ENCODE measurements at places on chromosomes 2 and 18.

DNA sequence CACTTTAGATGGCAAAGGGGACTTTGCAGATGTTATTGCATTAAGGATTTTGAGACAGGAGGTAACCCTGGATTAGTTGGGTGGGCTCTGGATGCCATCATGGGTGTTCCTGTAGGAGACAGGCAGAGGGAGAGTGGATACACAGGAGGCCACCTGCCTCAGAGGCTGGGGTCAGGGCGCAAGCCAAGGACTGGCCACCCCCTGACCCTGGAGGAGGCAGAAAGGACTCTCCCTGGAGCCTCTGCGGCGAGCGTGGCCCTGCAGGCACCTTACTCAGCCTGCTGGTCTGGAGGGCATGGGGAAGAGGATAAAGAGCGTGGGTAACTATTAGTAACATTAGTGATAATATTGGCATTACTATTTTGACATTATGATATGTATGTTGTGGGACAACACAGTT lies 21.6 kb upstream of the OTOS start:
- DNase-seq = no peak

GRCh38 chr2:167856190-167856589 lies 391.2 kb downstream of the STK39 start:
- no peak for DNase-seq

DNA sequence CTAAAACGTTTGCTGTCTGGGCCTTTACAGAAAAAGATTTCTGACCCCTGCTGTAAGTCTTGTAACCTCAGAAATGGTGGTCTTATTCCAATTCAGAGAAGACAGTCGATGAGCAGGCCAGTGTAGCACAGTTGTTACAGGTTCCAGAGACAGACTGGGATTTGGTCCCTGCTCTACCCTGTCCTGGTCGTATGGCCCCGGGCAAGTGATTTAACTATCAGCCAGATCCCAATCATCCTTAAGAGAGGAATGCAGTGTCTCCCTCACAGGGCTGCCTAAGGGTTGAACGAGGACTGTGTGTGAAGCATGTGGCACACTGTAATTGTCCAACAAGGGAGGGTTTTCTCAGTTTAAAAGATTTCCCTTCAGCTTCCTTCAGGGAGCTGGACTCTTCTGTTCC lies 47.2 kb downstream of the HK2 start:
- no peak for DNase-seq

GRCh38 chr2:11038641-11039040 lies 116.6 kb upstream of the SLC66A3 start:
- no peak for DNase-seq

DNA sequence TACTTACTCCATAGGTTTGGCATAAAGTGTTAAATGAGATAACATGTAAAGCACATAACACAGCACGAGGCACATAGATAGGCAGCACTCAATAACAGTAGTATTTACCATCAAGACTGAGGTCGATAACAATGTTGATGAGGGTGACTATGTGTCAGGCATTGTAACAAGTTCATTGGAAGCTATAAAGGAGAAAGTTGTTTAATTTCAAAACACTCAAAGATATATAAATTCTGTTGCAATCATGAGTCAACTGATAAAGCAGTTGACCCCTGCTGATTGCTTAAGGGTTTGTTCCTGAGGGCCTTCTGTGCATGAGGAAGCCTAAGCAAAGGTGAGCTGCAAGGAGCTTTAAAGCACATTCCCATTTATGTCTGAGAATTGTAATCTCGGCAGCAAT lies 760.5 kb downstream of the SATB2 start:
- no peak for DNase-seq

DNA sequence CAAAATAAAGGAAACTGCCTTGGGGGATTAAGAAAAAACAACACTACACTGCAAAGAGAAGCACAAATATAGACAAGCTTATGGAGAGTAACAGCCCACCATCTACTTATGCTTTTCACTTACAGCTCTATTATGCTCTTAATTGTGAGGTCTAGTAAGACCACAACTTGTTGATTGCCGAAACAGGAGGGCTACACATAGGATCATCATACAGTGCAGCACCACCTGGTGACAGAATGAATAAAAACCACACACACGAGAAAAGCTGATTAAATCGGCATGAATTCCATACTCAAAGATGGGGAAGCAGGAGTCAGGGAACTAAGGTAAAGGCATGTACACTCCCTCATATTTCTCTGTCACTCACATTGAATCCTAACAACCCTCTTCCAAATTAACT lies 259.2 kb downstream of the IKZF2 start:
- no peak for DNase-seq

- no peak for DNase-seq
These were observed 35.4 kb downstream of the INSIG2 start for GRCh38 chr2:118123561-118124232.

DNA sequence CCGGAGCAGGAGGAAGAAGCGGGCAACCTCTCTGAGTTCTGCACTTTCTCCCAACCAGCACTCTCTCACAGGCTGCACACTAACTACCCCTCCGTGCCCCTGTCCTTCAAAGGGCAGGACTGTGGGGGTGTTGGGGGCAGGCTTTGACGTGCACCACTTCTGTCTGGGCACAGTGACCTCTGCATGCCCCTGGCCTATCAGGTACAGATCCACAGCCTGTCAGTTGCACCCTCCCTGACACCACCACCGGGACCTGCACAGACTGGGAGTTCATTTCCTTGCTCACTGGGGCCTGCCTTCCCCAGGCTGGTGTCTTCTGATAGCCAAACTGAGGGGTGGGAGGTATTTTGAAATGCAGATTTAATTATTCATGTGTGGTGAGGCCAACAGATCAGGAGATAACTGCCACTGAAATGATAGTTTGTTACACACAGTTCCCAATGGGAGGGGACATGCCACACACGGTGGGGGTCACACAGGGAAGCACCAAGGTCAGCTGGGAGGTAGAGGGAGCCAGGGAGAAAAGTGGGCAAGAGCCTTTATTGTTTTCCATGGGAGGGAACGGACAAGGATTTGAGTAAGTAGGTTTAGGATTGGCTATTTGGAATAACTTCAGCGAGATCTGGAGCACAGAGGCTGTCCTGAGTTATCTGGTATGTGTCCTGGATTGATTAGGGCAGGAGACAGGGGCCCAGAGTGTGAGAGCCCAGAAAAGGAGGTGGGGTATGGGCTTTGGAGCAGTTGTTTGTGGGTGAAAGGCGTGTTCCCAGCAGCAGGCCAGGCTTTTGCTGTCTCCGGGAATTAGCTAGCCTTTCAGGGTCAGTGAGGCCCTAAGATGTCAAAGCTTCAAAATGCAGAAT lies 251.6 kb downstream of the AFF3 start:
- no peak for DNase-seq

DNA sequence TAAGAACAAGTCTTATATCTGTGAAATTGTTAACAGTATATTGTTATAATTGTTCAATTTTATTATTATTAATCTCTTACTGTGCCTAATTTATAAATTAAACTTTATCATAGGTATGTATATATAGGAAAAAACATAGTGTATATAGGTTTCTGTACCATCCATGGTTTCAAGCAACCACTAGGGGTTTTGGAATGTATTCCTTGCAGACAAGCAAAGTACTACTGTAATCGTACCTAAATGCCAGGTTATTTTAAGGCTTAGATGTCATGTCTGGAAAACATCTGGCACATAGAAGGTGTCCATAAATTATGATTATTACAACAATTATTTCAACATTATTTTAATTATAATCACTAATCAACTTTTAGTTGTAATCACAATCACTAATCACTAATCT lies 8.4 kb downstream of the ITSN2 start:
- DNase-seq = no peak

DNA sequence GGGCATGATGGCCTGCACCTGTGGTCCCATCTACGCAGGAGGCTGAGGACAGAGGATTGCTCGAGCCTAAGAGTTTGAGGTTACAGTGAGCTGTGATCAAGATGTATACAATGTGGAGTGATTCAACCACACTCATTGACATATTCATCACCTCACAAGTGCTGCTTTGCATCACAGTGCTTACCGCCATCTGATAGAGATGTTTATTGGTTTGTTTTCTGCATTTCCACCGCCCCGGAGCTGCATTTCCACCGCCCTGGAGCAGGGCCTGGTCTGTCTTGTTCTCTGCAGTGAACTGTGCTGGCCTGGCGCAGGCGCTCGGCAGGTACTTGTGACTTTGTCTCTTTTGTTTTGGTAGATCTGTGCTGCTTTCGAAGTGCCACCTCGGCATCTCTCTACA lies 96.0 kb downstream of the SMAD7 start:
- no peak for DNase-seq

- DNase-seq = no peak
These were observed 26.0 kb downstream of the ITGA4 start for GRCh38 chr2:181483211-181483610.

DNA sequence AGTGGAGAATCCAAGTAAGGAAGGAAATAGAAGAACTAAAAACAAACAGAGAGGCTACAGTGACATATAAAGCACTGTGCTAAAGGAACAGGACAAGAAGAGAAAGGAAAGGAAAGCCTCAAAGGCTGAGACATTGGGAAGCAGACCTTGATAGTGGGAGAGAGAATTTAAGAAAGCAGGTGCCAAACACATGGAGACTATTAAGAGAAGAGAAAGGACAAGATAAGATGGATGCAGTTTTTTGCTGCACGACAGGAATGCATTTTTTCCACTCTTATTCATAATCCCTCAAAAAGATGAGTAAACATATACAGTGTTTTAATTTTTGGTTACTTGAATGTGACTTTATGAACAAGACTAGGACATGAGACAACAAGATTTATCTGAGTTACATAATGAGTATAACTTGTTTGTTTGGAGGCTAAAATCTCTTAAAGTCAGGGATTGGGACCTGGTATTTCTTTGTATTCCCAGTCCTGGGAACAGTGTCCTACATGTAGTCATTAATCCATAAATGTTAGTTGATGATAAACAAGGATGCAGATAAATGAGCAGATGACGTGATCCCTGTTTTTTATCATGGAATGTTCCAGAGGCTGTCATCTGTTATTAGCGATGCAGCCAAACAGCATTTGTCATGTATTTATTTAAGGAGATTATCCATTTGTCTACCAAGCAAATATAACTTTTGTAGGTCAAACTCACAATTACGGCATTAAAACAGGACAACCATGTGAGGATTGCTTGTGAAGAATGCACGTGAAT lies 141.7 kb downstream of the DNER start:
- no peak for DNase-seq

- DNase-seq = no peak
These were observed 666.3 kb downstream of the KCNJ3 start for GRCh38 chr2:155364766-155365165.

- DNase-seq = no peak
These were observed 66.9 kb upstream of the LRATD1 start for GRCh38 chr2:14565666-14566065.

- no peak for DNase-seq
These were observed 83.7 kb downstream of the TCF7L1 start for GRCh38 chr2:85216927-85217326.

GRCh38 chr2:180324182-180324581 lies 317.1 kb upstream of the CWC22 start:
- DNase-seq = no peak

DNA sequence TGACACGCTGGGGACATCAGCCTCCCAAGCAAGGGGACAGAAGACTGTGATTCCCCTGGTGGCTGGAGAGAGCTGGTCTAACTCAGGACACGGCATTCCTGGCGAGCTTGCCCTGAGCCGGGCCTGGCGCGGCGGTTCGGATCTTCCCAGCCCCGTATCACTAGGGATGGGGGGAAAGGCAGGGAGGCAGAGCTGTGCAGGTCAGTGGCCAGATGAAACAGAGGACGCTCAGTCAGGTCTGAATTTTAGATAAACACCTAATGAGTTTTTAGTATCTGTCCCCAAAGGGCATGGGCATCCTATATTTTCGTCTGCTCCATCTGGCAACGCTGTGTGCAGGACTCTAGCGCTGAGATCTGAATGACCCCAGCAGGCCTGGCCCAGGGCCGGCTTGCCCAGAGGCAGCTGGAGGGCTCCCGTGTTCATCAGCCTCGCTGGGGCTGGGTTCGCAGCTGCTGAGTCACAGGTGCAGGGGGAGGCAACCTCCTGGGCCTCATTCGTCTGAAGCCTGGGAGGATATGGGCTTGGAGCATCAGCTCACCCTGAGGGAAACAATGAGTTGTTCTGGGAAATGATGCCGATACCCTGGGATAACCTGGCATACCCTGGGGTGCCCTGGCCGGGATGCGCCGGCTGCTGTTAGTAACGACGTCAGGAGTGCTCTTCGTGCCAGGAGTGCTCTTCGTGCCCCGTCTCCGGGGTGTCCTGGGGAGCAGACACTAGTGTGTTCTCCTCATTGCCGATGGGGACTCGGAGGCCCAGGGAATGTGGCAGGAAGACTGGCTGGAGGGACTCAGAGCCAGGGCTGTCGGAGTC lies 48.1 kb upstream of the HPCAL1 start:
- no peak for DNase-seq

GRCh38 chr2:46365913-46366667 lies 68.9 kb downstream of the EPAS1 start:
- DNase-seq = no peak

DNA sequence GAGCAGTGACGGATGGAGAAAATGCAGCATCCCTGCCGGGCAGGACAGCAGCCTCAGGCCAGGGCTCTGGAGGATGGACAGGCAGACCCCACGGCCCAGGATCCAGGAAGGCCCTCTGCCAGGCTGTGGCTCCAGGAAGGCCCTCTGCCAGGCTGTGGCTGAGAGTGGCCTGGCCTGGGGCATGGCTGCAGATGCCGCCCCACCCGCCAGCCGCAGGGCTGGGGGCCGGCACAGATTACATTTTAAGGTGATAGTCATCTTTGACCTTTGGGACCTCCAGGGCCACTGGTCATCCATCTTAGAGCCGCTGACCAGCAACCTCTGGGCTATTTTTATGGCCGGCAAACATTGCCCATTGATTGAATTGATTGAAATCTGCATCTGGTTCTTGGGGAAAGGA lies 98.0 kb upstream of the BOD1L2 start:
- DNase-seq = no peak

- DNase-seq = no peak
These were observed 21.4 kb upstream of the RHOB start for GRCh38 chr2:20425371-20425881.

- no peak for DNase-seq
These were observed 57.7 kb upstream of the LRP1B start for GRCh38 chr2:142188562-142188961.

GRCh38 chr2:173982918-173983317 lies 17.7 kb upstream of the SP3 start:
- DNase-seq = no peak

DNA sequence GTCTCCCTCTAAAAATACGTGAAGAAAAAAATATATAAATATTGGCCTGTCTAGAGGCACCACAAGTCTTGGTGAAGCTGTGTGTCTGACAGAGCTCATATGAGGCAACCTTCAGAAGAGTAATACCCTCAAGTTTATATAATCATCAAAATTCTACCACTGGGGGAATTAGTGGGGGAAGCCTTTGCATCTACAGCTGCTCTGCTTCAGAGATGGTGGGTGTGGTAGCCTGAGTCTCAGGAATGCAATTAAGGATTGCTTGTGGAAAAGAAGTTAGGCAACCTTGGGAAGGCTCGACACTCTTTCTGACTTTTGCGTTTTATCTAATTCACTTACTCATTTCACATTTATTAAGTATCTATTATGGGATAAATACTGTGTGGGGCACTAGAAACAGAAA lies 17.4 kb downstream of the TPGS2 start:
- no peak for DNase-seq
